Anterior cingulate cortex (tissue), 58 donors: ENCODE measurements at places on chromosomes 1 and 21.

DNA sequence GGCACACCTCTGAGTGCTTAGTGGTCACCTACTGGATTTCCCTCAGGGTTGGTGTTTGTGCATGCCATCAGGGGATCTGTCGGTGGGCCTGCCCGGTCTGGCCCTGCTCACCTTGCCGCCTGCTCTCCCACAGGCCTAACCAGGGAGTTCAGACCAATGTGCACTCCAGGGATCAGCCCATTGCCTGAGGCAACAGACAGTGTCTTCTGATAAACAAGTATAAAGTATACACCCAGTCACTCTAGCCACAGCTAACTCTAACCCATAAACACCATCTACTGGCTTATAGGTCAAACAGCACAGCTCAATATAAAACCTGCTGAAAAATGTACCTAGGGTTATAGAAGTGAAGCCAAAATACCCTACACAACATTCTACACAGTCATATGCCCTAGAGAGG lies 1300.0 kb downstream of the PLA2G4A start:
- DNase-seq = no peak

DNA sequence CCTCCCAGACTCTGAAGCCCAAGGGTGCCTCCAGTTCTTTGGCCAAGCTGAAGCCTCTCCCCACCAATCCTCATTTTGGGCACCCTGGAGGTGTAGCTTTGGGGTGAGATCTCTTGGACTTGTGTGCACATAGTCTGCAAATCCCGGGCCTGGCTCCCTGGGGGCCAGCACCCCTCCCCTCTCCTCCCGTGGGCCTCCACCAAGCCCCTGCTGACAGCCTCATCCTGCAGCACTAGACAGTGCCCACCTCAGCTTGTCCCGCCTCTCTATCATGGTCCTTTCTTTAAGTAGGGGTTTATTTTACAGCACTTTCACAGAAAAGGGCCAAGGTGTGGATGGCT lies 3.2 kb downstream of the GJC2 start:
- DNase-seq = no peak

DNA sequence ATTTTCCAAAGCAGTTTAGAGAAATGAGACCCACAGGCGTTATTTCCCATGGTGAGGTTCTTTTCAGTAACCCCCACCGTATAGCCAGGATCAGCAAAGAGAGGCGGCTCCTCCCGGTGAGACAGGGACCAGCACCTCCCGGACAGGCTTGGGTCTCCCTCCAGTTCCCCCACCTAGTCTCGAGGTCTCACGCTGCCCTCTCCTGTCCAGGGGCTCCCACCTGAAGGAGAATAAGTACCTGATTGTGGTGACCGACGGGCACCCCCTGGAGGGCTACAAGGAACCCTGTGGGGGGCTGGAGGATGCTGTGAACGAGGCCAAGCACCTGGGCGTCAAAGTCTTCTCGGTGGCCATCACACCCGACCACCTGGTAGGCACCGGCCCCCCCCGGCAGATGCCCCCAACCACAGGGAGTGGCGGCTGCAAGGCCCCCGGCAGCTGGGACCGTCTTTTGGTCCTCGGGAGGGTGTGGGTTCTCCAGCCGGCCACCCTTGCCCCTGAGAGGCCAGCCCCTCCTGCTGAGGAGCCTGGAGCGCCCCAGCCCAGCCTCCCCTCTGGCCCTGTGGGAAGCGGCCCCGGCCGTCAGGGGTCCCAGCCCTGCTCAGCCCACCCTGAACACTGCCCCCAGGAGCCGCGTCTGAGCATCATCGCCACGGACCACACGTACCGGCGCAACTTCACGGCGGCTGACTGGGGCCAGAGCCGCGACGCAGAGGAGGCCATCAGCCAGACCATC lies 4.9 kb downstream of the COL6A1 start:
- no peak for DNase-seq

GRCh38 chr1:207025146-207025880 lies 7.2 kb downstream of the C1orf116 start:
- DNase-seq = no peak

DNA sequence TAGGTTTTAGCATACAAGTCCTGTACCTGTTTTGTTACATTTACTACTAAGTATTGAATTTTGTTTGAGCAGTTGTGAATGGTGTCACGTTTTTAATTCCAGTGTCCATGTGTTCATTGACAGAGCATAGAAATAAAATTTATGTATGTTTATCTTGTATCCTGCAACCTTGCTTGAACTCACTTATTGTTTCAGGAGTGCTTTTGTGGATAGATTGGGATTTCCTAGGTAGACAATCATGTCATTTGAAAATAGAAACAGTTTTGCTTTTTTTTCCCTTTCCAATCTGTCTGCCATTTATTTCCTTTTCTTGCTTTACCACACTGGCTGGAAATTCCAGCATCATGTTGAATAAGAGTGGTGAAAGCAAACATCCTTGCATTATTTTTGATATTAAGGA lies 15.0 kb upstream of the ABCG1 start:
- no peak for DNase-seq

DNA sequence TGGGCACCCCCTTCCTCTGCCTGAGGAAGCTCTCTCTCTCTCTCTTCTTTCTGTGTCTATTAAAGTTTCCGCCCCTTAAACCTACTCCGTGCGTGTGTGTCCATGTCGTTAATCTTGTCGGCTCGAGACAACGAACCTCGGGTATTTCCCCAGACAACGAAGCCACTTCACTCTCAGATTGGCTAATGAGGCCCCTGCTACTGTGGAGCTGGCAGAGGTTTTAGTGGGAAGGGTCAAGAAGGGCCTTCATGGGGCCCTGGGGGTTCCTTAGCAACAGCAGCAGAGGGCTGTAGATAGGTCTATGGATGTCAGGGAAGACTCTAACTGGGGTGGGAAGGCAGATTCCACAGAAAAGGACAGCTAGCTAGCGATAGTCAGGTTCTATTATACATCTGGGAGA lies 239.8 kb upstream of the RAB4A start:
- no peak for DNase-seq

GRCh38 chr1:15684468-15685291 lies 560 bp downstream of the PLEKHM2 start:
- DNase-seq = no peak

- DNase-seq = no peak
Measured at GRCh38 chr1:206651014-206651413, 15.7 kb downstream of the DYRK3 start.

- no peak for DNase-seq
Measured at GRCh38 chr1:222335586-222335985, 212.3 kb downstream of the HHIPL2 start.

DNA sequence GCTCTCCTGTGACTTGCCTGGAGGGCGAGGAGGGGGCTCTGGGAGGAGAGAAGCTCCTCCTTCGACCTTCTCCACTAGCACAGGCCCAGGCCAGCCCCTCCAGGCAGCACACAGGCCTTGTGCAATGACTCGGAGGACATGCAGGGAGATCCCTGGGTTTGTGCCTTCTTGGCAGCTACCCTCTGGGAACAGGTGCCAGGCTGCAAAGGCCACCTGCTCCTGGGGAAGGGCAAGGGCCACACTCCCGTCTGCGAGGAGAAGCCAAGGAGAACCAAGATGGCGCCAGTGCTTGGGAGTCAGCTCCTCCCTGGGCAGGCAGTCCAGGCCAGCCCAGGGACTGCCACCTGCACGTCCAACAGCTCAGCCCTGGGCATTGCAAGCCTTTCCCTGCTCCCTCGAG lies 15.3 kb downstream of the CASZ1 start:
- DNase-seq = no peak

DNA sequence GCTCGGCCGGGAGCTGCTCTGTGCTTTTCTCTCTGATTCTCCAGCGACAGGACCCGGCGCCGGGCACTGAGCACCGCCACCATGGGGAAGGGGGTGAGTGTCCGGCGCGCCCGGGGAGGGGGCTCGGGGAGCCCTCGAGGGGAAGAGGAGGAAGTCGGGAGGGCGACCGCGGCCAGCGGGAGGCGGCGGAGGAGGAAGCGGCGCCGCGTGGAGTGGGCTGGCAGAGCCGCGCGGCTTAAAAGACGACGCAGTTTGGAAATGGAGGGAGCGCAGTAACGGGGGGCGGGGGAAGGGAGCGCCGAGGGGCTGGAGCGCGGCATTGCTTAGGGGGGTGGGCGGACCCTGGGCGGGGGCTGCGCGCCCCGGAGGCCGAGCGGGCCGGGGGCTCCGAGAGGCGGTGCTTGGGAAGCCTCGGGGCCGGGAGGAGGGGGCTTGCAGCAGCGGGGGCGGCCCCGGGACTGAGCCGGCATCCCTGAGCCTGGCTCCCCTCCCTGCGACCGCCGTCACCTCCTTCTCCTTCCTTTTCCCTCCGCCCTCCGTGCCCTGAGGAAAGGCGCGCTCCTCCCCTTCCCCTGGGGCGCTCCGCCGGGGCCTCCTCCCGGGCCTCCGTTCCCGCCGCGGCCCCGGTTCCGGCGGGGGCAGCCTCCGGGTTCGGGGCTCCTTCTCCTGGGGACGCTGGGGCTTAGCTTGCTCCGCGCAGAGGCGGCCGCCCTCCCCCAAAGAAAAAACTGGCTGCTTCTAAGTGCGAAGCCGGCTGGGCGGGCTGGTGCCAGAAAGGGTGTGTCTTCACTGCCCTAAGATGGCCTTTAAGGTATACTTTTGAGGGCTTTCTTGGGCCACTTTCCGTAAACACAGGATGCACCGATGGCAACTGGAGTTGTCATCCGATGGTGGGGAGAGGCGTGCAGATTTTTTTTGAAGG lies 648 bp downstream of the ATP1A1 start:
- peak; percentile 60 for DNase-seq

- no peak for DNase-seq
Measured at GRCh38 chr1:159929155-159930051, 4.1 kb upstream of the TAGLN2 start.

DNA sequence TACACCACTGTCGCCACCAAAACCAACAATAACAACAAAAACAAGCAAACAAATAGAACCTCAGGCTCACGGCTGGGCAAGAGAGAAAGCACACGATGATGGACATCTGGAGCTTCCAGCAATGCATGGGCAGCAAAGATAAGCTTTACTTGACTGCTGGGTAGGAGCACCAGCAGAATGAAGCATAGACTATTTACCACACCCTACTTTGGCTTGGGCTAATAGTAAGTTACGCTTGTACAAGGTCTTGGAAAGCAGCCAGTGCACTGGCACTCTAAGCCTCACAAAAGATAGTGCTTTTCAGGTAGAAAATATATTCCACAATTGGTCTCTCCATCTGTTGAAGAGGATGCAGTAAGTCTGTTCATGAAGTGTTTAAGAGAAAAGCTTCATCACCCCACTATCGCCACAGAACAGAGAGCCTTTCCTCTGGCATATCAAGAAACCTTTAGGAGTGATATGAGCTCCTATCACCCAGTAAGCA lies 13.6 kb downstream of the ADIPOR1 start:
- DNase-seq = no peak
